ENCODE measurements at places on chromosomes 3 and 15.

GRCh38 chr3:77460326-77460725, 420.4 kb downstream of the ROBO2 start:
- DNase-seq: no peak

DNA sequence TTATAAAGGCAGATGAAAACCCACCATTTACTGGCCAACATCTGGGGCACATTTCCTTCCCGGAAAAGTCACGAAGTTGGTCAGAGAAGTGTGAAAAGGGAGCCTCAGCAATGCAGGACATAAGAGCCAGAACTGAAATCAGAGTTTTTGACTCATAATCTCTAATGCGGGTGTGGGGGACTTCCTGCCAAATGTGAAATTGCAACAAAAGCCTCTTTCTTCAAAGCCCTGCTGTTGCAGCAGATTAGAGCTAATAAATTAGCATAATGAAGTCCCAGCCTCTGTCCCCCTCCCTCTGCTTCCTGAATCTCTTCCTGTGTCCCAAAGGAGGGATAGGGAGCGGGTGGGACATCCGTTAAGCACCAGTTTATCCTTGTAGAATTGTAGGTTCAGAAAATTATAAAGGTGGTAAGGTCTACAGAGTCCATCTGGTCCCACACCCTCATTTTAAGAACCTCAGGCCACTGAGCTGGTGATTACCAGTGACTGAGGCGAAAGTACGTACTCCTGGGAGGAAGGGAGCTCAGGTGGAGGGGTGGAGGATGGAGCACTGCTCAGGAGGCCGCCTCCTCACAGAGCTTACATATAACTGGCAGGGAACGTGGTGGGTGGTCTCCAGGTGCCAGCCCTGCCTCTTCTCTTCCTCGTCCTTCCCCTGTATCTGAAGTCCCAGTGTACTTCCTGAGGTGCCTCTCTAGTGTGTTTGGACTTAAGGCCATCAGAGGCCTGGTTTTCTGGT, 35.0 kb downstream of the ST6GAL1 start:
- DNase-seq: no peak

GRCh38 chr3:162094301-162094700, 597.7 kb downstream of the OTOL1 start:
- DNase-seq: no peak

GRCh38 chr3:121809249-121809648, 25.6 kb downstream of the IQCB1 start:
- no peak for DNase-seq

GRCh38 chr3:181823716-181824115, 112.0 kb downstream of the SOX2 start:
- DNase-seq: no peak

DNA sequence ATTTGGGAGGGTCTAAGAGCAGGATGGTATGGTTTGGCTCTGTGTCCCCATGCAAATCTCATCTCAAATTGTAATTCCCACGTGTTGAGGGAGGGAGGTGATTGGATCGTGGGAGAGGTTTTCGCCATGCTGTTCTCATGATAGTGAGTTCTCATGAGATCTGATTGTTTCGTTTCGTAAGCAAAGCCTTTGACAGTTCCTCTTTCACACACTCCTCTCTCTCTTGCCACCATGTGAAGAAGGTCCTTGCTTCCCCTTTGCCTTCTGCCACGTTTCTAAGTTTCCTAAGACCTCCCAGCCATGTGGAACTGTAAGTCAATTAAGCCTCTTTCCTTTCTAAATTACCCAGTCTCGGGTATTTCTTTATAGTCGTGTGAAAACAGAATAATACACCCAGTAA, 553.7 kb downstream of the TAFA4 start:
- DNase-seq: no peak

DNA sequence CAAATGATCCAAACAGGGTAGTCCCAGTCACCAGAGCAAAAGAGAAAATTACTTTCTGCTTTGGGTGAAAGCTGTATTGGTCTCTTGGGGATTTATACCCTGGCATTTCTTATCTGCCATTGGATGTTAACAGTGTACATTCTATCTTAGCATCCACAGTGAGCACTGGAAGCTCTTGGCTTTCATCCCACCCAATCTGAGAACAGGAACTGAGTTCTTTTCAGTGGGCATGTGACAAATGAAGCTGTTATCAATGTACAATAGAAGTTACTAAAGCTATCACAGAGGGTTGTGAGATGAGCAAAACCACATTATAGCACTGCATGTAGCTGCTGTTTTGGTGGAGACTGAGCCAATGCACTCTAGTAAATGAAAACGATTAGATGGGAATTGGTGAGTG, 300.7 kb downstream of the TUSC7 start:
- DNase-seq: no peak

GRCh38 chr3:159607856-159608255, 380.8 kb upstream of the IL12A start:
- DNase-seq: no peak

- no peak for DNase-seq
These were observed 169.0 kb upstream of the TSC22D2 start for GRCh38 chr3:150238995-150239619.

DNA sequence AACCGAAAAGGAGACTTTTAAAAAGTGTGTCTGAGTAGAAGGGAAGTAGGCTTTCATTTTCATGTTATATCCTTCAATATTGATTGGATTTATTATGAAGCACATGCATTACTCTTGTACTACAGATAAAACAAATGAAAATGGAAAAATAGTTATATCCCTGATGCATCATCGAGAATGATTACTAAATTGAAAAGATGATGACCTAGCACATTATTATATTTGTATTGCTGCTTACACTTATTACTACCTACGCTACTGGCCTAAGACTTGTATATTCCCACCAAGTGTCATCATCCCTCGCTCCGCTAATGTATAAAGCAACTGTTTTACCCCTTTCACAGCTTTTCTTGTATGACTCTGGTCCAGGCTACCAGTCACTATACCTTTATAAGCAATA, 922.4 kb downstream of the DIPK2A start:
- no peak for DNase-seq

DNA sequence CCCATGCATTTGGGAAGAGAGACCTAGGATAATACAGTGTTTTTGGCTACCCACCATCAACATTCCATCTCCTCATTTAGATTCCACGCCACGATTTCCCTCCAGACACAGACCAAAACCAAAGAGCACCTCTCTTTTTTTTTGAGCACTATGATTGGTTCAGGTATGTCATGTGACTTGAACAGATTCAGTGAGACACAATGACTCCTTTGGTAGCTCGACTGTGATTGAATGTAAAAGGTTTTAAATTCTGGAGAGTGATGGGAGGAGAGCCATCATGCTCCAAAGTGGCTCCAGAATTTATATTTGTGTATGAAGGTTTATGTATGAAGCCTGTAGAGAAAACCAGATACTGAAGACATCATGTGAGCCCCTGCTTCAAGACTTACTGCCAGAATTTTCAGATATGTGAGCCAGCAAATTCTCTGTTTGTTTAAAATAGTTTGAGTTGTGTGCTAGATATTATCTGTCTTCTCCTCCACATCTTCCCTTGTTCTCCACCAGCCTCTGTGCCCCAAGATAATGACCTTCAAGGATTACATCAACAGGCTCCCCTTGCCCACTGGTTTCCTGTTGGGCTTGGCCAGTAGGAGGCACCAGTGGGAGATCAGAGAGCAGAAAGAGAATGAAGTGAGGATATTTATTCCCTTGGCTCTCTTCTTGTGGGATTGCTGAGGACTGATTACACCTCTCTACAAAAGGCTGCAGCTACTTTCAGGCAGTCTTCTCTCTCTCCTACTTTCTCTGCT, 12.5 kb downstream of the MYD88 start:
- no peak for DNase-seq

- DNase-seq: no peak
These were observed 148.7 kb downstream of the SI start for GRCh38 chr3:164929642-164930041.

GRCh38 chr15:59250249-59250648, 43.6 kb downstream of the LDHAL6B start:
- no peak for DNase-seq

GRCh38 chr3:82012775-82013174, 251.3 kb upstream of the GBE1 start:
- no peak for DNase-seq
